LHCN-M2 (cell line): ENCODE measurements at places on chromosomes 4 and X. TPM values are rescaled to one million over a fixed set of nuclear protein-coding genes. Genes with fewer than 3 reads are reported as not detected.

Gene ZXDA
- total RNA-seq: 4.8 and 5.8 TPM in 2 replicates

Gene CSAG3
- not detected in 2 replicates for total RNA-seq

Gene PLXNB3
- 5.0 and 9.7 TPM in 2 replicates for total RNA-seq

- DNase-seq: peak; percentile 89
Observed at GRCh38 chr4:141375855-141376254, 155.2 kb downstream of the ZNF330 start.

GRCh38 chr4:150231107-150231770 lies 153.0 kb downstream of the DCLK2 start:
- no peak for DNase-seq

DNA sequence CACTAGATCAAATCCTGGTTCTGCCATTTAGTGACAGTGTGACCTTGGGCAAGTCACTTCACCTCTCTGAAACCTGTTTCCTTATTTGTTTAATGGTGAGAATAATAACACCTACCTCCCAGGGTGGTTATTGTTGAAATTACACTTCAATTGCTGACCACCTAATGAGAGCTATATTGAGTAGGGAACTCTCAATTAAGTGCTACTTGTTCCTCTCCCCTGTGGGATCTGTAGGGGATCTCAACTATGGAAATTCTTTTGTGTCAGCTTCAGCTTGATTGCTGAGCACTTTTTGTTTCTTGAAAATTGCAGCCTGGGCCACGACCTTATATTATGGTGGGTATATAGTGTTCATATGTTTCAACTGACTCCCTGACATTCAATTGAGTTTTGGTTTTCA lies 102.1 kb downstream of the SHROOM4 start:
- no peak for DNase-seq

DNA sequence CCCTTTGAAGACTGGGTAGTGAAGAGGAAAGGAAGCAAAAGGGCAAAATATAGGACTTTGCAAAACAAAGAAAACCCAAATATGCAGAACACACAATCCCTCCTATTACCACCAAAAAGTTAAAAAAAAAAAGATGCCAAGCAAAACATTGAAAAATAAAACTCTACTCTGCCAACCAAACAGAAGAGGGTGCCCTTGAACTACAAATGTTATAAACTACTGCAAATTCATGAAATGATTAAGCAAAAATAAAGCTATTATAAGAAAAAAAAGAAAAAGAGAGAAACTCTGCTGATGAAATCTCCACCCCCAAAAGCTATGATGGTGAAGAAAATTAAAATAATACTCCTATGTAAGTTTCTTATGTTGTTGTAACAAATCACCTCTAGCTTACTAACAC lies 168.5 kb upstream of the STK26 start:
- DNase-seq: peak; percentile 27

DNA sequence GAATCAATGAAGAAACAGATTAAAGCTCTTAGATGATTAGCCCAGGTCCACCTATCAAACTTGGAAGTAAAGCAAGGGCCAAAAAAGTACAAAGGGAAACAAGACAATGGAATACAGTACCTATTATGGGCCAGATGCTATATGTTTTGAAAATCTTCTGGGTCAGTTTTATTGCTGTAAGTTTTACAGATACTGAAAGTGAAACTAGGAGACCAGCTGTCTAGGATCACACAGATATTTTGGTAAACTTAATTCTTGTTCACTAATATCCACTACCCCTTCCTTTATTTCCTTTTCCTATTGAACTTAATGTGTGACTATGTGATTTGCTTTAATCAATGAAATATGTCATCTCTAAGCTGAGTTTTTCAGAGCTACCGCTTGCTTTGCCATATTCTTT lies 505.4 kb upstream of the PITX2 start:
- peak; percentile 18 for DNase-seq

DNA sequence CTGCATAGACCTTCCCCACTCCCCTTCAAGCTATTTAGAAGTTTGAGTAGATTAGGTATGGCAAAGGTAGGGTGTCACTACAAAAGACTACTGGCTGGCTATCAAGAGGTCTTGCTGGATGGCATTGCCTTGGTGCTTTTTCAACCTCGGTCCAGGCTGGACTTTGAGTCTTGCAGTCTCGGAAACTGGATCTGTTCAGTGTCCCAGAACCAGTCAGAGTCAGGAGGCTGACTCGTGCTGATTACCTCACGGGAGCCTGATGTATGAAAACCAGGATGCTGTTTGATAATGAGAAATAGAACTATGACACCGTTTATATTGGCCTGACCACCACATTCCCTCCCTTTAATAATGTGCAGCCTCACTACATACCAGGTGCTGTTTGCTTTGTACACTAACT lies 2.7 kb upstream of the PHKA1 start:
- peak; percentile 17 for DNase-seq

DNA sequence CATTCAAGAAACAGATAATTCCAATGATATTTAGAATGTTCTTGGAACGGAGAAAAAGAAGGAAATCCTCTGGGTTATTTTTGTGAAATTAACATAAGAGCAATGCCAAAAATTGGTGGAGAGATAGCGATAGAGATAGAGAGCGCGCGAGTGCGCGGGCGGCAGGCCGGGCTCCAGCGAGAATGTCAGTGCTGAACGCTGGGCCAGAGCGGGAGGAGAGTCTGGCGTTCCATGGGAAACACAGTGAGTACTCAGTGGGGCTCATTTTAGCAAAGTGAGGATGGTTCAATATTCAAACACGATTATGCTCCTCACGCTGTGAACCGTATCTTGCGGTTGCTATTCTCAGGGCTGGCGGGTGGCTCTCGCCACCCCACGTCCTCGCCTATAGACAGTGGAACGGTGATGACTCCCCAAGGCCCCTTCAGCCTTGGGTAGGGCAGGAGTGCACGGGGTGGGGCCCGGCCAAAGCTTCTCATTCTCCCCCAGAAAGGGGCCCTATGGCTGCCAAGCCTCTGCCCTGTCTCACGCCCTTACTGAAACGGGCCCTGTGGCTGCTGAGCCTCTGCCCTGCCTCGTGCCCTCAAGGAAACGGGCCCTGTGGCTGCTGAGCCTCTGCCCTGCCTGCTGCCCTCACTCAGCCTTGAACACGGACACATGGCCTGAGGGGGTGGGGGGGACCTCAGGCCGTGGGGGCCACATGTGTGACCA lies 16.9 kb downstream of the CPLX1 start:
- DNase-seq: no peak

GRCh38 chr4:48193096-48193836 lies 59.2 kb upstream of the TXK start:
- no peak for DNase-seq

DNA sequence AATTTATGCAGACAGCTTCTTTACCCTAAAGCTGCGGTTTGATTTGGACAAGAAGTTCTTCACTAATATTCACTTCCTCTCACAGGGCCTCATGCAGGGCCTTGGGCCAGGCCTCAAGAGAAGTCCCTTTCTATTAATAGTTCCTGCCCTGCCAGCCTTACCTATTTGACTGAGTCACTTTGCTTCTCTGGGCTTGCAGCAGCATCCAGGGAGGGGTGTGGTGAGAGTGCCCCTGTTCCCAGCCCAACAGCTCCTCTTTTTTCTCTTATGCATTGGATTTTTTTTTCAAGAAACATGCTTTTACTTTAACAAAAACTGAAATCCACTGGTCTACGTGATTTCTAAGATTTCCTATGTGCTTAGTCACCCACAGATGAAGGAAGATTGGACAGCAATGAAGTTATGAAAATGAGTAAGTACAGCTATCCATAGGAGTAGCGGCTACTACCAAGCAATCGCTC lies 26.7 kb downstream of the FAM156B start:
- DNase-seq: peak; percentile 50

- no peak for DNase-seq
Observed at GRCh38 chr4:38311495-38312126, 351.4 kb downstream of the PTTG2 start.

DNA sequence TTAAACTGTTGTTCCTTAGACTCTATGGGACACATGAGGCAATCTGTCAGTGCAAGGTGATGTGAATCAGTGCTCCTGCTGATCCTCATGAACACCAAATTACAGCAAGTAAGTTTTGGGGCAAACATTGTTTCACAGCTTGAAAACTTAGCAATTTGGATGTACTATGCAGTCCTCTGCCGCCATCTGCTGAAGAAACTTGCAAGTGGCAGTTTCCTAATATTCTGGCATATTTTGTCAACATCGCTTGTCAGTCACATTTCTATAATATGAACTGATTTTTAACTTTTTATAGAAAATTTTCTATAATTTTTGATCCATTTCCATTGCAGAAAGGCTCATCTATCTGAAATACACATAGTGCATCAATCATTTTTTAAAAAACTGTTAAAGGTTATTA lies 56.3 kb downstream of the ZAR1 start:
- DNase-seq: peak; percentile 31

DNA sequence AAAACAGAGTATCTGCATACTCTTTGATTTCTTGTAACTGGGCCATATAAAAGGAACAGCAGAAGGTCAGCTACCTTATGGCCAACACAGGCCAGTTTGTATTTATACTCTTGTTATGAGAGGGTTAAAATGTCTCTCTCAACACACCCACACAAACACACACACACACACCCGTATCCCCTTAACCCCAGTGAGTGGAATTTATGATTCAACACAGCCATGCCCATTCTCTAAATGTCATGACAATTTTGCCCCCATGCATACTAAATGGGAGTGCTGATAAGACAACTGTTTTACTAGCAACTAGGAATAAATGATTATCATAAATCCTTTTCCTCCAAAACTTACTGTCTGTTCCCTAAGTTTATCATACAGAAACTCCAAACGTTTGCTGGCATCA lies 22.1 kb upstream of the SCD5 start:
- no peak for DNase-seq

GRCh38 chr4:73621357-73621756 lies 1.1 kb upstream of the RASSF6 start:
- no peak for DNase-seq

DNA sequence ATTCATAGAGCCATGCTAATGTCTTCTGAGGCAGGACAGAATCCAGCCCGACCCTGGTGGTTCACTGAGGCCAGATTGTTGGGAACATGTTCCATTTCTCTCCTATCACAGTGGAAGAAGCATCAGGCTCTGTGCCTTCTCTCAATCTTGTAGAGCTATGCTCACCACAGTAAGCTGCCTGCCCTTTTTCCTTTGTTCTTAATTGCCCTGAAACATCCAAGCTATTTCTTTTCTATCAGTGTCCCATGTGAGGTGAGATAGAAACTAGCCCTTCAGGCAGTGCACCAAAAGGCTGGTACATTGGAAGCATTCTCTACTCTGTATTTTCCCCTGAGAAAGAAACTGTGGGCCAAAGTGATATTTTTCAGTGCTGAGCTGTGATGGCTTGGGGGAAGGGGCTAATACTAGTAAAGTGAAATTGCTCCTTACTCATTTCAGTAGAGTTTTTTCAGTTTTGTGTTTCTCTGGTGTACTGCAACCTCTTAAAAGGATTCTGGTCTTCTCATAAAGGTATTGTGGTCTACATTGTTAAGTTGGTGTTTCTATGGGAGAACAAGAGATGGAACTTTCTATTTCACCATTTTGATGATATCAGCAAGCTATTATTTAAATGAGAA lies 611.2 kb downstream of the RPA4 start:
- no peak for DNase-seq

GRCh38 chrX:112545051-112545450 lies 134.7 kb downstream of the LHFPL1 start:
- DNase-seq: no peak

DNA sequence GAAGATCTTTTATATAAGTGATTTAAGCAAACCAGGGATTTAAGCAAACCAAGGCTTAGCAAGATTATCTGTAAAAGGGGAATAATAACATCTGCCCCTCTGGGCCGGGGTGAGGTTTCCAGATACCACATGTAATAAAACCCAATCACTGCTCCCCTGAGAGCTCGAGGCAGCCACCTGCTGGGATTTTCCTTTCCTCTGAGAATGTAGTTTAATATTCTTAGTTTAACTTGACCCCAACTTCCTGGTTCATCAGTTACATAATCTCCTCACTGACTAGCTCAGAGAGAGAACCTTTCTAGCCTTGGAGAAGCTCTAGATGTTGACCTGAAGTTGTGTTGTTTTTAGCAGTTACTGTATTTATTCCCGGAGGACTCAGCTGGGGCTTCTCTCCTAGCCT lies 322.4 kb downstream of the ARHGAP10 start:
- peak; percentile 76 for DNase-seq

GRCh38 chr4:84492737-84493091 lies 6.4 kb downstream of the NKX6-1 start:
- no peak for DNase-seq

DNA sequence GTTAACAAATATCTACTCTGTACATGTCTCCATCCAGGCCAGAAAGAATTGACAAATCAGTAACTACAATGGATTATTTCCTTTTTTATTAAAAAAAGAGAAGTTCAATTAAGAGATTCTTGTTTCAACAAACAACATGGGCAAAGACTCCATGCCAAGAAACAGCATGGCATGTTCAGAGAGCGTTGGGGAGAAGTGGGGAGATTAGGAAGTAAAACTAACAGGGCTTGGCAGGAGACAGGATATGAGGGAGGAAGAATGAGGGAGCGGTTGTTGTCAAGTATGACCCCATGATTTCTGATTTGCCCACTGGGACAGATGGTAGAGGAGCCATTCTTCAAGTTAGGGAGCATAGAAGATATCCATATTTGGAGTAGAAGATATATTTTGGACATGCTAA lies 128.4 kb downstream of the RNF150 start:
- DNase-seq: no peak

DNA sequence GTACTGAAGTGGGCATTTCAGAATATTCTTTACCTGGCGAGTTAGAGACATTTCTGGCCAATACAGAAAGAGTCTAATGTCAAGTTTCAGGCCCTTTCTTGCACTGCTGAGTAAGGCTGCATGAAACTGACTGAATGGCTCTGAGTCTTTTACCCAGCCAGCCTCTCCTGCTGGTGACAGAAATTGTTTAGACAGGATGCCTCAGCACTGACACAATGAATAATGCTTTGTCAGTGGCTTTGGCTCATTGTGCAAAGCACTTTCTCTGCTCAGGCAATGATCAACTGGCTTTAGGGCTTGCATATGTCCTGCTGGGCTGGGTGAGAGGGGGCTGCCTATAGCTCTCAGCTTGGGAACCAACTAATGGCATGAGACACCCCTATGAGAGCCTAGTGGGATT lies 45.5 kb downstream of the CLNK start:
- peak; percentile 17 for DNase-seq

DNA sequence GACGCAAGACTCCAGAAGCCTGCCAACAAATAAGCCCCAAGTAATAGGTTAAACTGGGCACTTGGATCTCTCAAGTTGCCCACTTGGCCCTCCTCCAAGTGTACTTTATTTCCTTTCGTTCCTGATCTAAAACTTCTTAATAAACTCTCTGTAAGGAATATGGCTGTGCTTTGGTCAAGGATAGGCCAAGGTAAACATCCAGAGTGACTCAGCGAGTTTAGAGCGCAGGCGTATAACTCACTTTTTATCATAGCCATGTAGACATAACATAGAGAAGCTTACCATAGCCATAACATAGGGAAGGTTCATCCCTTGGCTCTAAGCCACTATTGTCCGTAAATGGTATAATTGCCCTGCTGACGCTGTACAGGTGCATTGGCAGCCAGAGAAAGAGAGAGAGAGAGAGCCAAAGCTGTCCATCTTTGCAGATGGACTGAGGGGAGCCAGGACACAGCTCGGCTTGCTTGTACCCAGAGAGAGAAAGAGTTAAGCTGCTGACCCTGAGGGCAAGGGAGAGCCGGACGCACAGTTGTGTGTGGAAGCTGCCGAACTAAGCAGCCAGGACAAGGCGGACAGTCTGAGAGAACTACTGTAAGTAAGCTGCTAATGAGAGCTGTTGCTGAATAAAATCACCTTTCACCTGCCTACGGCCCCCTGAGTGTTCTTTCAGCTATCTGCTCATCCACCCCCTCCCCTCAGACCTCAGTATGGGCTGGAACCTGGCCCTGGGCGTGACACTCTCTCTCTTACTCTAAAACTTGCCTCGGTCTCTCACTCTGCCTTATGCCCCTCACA lies 1.8 kb downstream of the TLR1 start:
- peak; percentile 33 for DNase-seq
